ENCODE measurements at places on chromosomes 12 and 14.

GRCh38 chr12:54716261-54716660 is 68.1 kb upstream of the DCD start:
- DNase-seq = no peak

DNA sequence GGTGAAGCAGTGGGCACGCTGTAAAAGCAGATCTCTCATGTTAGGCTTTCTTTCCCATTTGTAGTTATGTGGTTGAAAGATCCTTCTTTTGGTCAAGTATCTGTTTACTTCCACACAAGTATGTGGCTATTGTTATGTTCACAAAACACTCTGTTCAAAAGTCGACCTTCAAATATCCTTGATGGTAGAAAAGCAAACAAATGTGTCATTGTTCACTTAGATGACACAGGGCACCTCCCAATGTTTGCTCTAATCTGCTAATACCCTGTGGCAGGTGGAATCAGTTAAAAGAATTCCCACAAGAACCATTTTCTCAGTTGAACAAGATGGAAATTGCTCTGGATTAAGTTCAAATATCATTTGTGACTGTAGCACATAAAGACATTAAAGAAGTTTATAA is 43.6 kb upstream of the NAA30 start:
- DNase-seq = no peak

GRCh38 chr12:21323736-21324135 is 11.0 kb downstream of the SLCO1A2 start:
- DNase-seq = no peak

DNA sequence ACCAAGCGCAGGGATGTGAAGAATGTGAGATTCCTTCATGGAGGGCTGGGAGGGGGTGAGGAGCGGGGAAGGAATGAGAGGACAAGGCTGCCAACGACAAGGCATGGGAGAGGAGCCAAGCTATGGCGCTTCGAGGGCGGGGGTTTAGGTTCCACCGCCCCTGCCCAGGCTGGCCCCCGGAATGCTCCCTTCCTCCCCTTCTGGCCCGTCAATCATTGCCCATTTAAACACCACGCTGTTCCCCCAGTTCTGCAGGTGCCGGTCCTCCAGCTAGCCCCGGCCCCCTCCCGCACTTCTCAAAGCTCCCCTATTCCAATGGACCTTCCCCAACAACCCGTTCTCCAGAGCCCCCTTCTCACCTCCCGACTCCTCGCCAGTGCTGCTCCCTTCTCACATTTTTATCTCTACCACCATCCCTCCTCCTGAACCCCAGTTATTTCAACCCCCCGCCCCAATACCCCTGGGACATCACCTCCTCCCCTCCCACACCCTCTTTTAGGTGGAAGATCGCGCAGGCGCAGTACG is 428 bp downstream of the RNF41 start:
- no peak for DNase-seq

GRCh38 chr12:66755727-66756395 is 77.0 kb upstream of the GRIP1 start:
- no peak for DNase-seq

GRCh38 chr14:44720707-44721106 is 213.6 kb upstream of the FSCB start:
- DNase-seq = no peak

GRCh38 chr14:80577599-80577998 is 363.9 kb downstream of the CEP128 start:
- DNase-seq = no peak

- DNase-seq = no peak
These were observed 414.8 kb upstream of the LMO3 start for GRCh38 chr12:17020765-17021164.

DNA sequence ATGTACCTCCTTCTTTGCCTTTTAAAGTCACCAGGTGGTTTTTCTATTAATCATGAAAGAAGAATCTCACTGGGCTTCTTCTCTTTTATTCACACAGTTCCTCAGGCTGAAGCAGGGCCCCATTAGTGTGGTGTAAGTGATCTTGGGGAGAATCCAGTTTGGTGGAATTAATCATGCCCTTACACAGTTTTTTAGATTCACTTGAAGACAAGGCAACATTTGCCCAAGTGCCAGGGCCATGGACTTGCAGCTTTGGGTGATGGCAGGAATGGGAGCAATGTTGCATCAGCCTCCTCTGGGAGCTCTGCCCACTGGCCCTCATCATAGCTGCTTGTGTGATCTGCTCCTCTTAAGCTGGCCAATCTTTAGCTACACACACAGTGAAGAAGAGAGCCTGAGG is 33.8 kb downstream of the KCNK10 start:
- DNase-seq = no peak

Data from T-helper 1 cell (primary cell).